ENCODE measurements at places on chromosomes 5 and 9.

GRCh38 chr9:95907794-95908193, 32.3 kb downstream of the ERCC6L2 start:
- no peak for DNase-seq

DNA sequence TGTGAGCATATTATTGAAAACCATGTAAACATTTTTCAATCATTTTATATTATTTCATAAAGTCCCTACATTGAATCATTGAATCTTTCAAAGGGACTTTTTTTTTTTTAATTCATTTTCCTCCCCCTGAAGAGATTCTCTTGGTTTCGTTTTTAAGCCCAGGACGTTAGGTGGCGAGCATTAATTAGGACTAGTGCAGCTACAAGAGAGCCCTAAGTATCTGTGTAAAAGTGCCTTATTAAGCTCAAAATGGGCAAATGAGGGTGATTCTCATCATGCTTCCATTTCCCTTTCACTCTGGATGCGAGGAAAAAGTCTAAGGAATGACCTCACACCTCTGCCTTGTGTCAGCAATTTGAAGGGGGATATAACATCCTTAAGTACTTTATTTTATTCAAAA, 517.9 kb upstream of the ITGA1 start:
- DNase-seq = no peak

- no peak for DNase-seq
Observed at GRCh38 chr5:81203729-81204128, 29.4 kb upstream of the CKMT2 start.

DNA sequence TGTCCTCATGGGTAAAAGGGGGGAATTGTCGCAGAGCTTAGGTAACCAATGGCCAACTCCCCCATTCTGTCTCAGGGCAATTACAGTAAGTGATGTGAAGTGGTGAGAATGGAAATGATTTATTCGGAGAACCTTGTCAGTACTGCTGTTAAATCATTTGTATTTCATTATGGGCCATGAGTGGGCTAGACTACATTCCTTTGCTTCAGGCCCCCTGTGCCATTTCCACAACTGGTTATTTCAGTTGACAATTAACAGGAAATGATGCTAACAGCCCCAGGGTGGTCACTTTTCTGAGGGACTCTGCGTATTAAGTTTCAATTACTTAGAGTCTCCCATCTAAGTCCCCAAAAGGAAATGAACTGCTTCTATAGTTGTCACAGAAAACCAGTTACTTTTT, 653.7 kb downstream of the CCDC171 start:
- DNase-seq = no peak

DNA sequence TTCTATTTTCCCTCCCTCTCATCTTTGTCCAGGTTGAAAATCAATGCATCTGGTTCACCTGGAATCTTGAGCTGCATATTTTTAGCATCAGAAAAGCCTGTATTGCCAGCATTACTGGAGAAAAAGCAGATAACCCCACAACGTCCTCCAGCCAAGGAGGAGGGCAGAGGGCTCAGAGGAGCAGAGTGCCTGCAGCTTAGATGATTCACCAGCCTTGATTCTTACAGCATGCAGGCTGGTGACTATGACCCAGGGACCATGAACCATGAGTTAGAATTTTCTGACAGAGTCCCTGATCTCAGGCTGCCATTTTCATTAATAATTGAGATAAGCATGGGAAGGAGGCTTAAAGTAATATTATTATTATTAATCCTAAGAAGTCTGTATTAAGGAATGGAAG, 278.2 kb downstream of the BRINP1 start:
- no peak for DNase-seq

DNA sequence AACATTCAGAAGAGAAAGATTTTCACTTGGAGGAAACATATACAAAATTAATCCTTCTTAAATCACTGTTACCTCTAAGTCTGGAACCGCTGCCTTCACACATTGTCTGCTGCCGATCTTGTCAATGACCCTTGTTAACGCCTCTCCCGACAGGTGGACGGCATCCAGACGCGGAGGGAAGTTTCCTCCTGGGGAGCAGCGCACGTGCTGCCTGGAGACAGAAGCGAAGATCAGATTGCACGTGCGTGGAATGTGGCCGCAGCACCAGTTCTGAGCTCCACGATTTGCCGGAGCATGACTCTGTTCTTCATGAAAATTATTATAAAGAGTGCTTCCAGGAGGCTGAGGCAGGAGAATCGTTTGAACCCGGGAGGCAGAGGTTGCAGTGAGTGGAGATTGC, 183.6 kb upstream of the IRX4 start:
- no peak for DNase-seq

GRCh38 chr9:116156621-116157314, 3.2 kb downstream of the PAPPA start:
- DNase-seq = no peak

DNA sequence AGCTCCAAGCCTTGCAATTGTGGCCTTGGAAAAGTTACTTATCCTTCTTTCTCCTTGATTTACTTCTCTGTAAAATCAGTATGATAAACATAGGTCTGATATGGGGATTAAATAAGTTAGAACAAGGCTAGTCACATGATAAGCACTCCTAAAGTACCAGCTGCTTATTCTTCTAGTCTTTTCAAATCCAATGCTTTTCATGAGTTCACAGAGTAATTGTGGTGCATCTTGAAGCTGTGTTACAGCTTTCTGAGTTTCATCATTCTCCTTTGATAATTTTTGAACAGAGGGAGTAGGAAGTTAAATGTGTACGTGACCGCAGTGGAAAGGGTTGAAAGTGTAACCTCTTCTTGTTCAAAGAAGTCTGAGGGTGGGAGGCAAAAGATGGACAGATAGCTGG, 38.8 kb upstream of the CCDC112 start:
- DNase-seq = no peak

- no peak for DNase-seq
Observed at GRCh38 chr9:84139296-84140070, 158.9 kb downstream of the RMI1 start.

DNA sequence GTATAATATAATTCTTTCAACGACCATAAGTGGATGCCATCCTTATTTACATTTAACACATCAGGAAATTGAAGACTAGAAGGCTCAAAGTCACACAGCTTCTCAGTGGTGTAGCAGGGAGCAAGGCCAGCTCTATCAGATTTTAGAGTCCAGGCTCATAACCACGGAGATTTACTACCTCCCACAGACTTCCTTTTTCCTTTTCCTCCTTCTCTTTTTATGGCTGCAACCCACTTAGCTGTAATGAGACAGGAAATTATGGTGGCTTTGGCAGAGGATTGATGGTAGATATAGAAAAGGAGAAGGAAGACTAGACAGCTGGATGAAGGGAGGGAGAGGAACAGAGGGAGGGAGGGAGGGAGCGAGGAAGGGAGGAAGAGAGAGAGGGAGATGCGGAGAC, 47.4 kb downstream of the SPEF2 start:
- DNase-seq = no peak

- no peak for DNase-seq
Observed at GRCh38 chr5:53008751-53009150, 19.6 kb downstream of the ITGA2 start.

GRCh38 chr9:17484906-17485305, 94.0 kb upstream of the SH3GL2 start:
- no peak for DNase-seq

DNA sequence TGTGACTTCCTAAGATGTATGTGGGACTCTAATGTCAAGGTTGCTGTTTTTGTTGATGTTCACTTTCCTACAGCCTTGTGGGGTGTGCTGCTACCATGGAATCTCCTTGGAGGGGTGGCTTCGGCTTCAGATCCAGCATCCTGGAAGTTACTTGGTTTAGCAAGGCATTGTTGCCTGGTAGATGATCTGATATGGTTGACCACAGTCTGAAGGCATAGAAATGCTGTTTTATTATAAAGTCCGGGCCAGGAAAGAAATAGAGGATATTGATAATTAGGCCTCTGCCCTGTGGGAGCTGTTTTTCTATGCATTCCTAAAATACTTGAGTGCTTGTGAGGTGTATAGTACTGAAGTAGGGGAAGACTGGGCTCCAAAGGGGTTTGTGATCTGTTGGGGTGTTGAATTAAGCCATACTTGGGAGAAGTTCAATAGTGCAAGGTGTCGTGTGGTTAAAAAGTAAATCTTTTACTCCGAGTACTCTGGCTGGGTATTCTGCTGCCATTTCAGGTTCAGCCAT, 27.3 kb upstream of the CREBRF start:
- no peak for DNase-seq

- no peak for DNase-seq
Observed at GRCh38 chr5:54520940-54521339, 3.4 kb downstream of the SNX18 start.

DNA sequence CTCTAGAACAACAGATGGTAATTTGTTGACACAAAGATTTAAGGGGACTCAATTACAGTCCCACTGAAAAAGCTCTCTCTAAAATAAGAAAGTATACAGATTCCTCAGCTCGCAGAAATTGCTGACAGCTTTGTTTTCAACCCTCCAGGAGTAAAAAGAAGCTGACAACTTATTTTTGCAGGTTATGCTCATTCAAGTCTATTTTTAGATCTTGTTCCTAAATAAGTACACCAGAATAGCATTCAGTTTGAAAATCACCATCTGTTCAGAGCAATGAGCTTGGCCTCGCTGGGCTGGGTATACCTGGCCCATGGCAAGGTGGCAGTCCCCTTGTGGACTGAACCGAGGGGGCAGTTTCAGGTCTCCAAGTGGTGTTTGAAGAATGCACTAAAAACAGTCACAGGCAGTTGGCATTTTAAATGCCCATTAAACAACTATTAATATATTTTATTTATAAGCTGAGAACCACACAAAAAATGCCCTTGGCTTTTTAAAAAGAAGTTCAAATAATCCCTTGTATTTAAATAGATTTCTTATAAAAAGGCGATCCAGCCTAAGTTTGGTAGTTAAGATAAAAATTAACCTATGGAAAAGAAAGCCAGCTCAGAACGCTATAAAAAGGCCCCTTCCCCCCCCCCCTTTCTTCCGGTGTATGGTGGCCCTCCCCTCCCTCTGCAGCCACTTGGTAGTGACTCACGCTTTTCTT, 169.2 kb downstream of the AUH start:
- DNase-seq = no peak

GRCh38 chr9:109627042-109627441, 128.9 kb upstream of the PTPN3 start:
- DNase-seq = no peak

DNA sequence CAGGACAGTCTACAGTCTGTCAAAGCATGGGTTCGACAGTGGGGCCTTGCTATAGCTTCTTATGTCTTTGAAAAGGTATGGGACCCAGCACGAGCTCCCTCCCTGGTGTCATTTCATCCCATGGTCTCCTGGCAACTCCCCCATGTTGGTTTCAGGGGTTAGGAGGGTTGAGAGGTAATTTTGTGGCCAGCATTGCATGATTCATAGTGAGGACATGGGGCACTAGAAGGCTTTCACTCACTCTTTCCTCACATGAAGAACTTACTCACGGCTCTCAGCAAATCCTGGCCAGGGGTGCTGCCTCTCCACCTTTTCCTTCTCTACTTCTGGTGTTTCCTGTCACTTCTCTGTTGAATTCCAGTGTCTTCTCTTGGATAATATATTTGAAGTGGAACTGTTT, 134.7 kb upstream of the TNPO1 start:
- DNase-seq = no peak

GRCh38 chr9:100027543-100027942, 71.3 kb downstream of the ERP44 start:
- no peak for DNase-seq

- DNase-seq = no peak
Observed at GRCh38 chr5:57896576-57896975, 414.0 kb upstream of the ACTBL2 start.

- DNase-seq = no peak
Observed at GRCh38 chr9:2839040-2839439, 4.9 kb downstream of the PUM3 start.

- no peak for DNase-seq
Observed at GRCh38 chr5:75734913-75735789, 17.9 kb upstream of the POC5 start.

- no peak for DNase-seq
Observed at GRCh38 chr5:101608322-101608721, 687.8 kb downstream of the SLCO4C1 start.

DNA sequence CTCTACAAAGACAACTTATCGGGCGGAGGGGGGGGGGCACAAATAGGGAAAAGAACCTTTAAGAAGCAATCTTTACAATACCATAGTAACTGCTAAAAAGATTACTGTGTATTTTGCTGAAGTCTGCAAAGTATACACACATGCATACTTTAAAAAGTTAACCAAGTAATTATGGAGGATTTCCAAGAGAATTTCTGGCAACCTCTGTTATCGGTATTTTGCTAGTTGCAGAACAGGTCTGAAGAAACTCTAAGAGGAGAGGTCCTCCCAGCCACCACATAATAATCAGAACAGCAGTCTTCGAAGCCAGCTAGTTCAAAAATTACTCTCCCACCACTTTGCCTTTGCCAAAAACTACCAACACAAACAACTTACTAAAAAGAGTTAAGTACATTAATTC, 56.1 kb downstream of the UBAP2 start:
- no peak for DNase-seq

DNA sequence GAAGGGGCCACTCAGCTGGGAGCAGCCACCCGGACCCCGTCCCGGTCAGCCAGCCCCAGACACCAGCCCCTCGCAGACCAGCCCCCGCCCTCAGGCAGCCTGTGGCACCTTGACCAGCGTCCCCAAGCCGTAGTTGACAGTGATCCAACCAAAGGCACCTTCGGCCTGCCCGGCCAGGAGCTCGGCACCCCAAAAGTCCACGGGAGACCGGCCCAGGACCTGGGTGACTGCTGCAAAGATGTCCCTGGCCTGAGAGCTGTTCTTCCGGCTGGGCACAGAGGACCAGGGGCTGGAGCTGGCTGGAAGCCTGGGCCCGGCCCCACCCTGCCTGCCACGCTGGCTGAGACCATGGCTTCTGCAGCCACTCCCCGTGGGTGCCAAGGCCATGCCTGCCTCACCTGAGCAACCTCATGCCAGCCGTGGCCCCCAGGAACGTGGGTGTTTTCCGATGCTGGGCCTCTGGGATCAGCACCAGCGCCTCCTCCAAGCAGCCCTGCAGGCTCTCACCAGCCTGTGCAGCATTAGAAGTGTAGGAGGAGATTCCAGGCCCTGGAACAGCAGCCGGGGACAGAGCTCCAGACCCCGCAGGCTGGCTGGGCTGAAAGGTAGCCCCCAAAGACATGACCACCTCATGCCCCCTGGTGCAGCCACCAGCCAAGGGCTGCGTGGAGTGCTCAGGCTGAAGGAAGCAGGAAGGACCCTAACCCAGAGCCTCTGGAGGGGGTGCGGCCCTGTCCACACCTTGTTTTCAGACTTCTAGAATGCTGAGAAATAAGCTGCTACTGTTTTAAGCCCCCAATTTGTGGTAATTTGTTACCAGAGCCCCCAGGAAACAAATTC, 4.2 kb downstream of the ENTPD8 start:
- no peak for DNase-seq

Measured in stimulated activated CD4-positive, alpha-beta T cell treated with anti-CD3 and anti-CD28 coated beads, Interleukin-1b, Interleukin-23, amount 100 ng/mL, for 24 hours (primary cell).